Stimulated activated CD4-positive, alpha-beta T cell treated with anti-CD3 and anti-CD28 coated beads, Interleukin-15, amount 100 ng/mL, for 24 hours (primary cell): ENCODE measurements at places on chromosomes 2 and 18.

DNA sequence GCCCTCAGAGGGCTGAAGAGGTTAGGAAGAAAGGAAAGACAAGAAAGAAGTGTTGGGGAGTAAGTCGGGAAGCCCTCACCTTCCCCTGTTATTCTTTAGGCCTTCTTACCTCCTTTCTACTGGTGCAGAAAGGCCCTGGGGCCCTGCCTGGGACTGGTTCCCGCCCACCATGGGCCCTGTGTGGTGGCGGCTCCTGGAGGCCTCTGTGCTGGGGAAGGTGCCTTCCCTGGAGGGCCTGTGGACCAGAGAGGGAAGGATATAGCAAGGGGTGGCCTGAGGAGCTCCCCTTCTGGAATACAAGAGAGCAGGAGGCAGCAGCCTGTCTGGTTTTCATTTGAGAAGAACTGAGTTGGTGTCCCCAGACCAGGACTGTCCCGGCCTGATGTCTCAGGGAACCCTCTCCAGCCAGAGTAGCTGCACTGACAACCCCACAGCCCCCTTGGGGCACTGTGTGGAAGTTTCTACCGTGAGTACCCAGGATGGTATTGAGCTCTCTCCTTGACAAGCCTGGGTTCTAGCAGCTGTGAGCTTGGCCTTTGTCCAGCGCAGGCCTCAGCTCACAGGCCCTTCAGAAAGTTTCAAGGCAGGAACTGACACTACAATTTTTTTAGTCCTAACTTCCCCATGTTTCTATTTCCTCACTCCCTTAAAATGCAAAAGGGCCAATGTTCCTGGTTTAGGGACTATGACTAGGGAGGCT lies 47.1 kb downstream of the EFR3B start:
- DNase-seq = no peak

DNA sequence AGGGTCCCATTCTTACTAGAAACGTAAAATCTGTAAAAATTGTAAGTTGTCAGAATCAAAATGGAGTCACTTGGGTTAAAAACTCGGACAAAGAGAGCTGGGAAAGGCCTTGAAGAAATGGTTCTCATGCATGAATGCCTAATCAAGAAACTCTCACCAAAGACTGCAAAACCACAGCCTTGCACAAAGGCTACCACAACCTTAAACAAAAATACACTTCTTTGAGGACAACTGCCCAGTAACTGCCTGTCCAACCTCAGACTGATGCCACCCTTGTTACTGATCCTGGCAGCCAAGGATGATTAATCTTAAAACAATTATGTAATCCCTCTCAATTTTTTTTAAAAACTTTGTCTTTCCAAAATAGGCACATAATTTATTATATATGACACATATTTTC lies 299.3 kb downstream of the CCDC85A start:
- no peak for DNase-seq

- DNase-seq = no peak
These were observed 152.9 kb downstream of the MGAT5 start for GRCh38 chr2:134406736-134407135.

GRCh38 chr2:29810956-29811355 lies 110.4 kb downstream of the ALK start:
- no peak for DNase-seq

GRCh38 chr2:71562518-71562917 lies 109.2 kb downstream of the DYSF start:
- no peak for DNase-seq

DNA sequence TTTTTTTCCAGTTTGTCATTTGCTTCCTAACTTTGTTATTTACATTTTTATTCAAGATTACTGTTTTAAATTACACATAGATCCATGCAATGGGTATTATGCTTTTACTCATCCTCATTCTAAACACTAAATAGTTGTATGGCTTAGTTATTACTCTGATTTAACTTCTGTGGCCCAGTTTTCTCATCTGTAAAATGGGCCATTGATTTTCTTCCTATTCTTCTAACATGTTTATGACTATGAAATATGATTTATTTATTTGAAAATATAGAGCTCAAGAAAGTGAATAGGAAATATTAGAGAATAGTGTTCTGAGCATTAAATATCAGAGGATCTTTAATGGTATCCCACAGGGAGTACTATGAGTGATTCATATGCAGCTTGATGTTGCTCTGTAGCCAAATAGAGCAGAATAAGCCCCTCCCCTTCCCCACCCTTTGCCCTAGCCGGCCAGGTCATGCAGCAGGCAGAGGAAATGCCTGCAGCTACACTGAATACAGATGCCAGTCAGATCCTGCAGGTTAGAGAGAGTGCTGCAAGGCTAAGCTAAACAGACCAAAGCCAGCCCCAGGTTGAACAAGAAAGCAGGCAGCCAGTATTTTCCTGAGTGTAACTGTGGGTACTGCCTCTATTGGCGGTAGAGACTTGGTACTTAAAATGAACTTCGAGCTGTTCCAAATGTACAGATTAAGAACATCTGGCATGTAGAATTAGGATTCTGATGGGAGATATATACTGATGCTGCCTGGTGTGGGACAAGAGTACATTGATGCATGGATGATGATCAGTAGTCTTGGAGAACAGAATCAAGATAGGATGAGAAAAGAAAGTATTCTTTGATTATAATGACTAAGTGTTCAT lies 11.7 kb upstream of the ACYP2 start:
- peak; percentile 37 for DNase-seq

DNA sequence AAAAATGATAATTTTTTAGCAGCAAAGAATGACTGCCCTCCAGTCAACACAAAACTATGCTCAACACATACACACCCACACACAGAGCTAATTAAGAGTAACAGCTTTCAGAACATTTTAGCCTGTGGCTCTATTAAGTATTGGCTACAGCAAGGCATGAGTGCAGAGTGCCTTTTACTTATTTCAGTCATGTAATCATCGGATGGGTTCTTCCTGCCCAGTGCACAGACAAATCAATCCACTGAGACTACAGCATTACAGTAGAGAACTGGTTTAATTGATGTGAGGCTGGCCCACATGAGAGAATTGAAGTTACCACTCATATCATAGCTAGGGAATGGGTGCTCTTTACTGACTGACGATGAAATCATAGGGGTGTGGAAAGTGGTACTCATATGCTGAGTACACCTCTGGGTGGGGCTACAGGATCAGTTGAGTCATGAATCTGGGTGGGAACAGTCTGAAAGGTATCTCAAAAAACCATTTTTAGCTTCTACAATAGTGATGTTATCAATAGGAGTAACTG lies 241.0 kb downstream of the FSIP2 start:
- no peak for DNase-seq

DNA sequence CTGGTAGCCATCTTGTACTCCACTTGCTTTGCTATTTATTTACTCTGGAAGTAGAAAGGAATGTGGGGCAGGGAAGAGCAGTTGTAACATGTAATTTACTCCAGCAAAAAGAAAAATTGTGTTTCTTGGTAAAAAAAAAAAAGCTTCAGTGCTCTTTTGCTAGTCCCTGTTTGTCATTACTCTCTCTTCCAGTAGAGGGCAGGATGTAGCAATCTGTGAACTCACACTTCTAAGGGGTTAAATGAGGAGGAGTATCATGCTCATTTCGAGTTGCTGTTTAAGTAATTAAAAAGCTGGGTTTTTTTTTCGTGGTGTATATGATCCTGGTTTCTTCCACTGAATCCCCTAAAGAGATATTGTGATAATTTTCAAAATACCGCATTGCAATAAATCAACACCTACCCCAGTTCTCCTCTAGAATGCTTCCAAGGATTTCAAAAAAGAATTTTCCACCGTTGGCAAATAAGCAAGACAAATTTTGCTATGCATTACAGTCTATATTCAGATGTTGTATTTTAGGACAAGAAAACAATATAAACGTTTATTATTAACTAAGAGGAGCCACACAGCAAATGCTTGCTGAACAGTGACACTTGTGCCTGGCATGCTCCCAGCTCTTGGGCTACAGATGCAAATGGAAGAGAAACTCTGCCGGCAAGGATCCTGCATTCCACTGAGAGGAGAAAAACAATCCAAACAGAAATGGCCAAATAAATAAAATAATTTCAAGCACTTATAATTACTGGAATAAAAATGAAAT lies 261.6 kb downstream of the ASXL3 start:
- DNase-seq = no peak

DNA sequence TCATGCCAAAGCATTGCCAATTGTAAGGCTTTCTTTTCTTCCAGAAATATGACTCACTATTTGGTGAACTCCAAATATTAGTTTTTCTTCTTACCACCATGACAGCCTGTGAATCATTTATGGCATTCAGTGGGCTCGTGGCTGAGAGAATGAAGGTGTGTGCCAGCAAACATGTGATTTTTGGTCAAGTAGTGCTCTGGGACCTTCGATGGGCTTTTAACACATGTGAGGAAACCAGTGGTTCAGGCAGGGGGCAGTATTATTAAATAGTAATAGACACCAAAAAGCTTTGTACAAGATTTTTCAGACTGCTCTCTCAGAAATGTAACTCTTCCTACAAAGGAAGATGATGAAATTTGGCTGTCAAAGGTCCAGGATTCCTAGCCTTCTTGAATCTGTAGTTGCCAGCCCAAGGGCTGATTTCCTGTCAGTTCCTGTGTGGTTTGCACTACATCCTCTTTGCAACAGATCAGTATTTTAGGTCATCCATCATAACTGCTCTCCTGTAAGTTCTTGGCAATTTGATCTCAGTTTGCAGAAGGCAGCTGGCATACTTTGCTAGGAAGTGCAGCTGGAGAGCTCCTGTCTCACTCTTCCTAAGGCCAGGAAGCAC lies 64.3 kb downstream of the BABAM2 start:
- peak; percentile 67 for DNase-seq

DNA sequence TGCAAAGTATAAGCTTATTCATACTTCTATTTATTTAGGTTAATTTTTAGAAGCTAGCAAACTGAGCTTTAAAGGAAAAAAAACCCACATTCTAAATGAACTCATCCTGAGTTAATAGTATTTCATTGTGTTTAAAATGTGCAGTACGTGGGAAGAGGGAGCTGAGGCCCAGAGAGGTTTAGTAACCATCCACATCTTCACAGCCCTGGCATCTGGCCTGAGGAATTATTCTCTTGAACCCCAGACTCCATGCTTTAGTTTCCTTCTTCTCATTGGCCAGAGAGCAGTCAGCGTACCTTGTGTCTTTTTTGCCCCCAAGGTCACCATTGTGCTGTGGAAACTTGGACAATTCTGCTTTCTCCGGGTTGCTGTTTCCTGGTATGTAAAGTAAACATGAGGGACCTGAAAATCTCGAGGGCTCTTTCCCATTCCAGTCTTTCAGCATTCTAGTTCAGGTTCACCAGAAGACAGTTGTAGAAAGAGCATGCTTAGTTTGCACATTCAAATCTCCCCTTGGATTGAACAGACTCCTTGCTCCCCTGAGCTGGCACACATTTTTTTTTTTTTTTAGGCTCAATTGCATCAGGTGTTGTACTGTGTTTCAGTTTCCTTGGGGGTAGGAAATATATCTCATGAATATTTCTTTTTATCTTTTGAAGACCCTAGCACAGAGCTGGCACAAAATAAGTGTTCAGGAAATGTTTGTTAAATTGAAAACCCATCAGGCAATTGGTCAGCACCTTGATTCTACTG lies 81.4 kb downstream of the MYCN start:
- DNase-seq = no peak

GRCh38 chr2:130328710-130329109 lies 14.0 kb upstream of the IMP4 start:
- DNase-seq = no peak

- no peak for DNase-seq
These were observed 32.4 kb downstream of the ASB1 start for GRCh38 chr2:238459081-238459629.

GRCh38 chr2:239630618-239631286 lies 229.9 kb upstream of the HDAC4 start:
- no peak for DNase-seq

DNA sequence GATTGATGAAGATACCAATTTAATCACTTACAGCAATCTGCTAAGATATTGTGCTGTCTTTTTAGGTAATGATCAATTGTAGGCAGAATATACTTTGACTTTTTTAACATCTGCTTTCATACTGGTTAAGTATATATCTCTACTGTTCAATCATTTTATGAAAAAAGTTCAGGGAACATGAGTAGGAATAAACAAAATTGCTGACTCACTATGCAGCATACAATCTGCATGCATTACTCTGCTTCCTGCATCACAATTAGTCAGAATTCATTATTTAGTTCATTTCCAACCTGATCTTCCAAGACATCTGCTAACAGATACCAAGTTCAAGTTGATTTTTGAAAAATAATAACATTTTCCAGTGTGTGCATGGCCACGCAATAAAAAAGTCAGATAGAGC lies 1430.4 kb upstream of the LRRTM1 start:
- no peak for DNase-seq

- DNase-seq = no peak
These were observed 17.2 kb downstream of the THOC1 start for GRCh38 chr18:250685-251084.

DNA sequence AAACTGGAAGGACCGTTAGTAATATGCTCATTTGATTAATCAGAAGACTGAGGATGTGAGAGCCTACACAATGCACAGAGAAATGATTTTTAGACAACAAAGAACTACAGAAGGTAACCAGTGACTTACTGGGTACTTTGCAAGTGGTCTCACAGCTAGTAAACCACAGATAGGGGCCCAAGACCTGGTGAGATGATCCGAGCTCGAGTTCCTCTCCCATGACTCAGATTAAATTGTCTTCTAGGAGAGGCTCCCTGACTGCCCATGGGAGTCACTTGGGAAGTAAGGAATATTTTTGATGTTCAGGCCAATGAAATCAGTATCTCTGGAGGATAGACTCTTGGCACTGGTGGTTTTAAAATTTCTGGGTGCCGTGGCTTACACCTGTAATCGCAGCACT lies 220.2 kb downstream of the CLIP4 start:
- no peak for DNase-seq

GRCh38 chr2:74314107-74314506 lies 29.1 kb downstream of the SLC4A5 start:
- no peak for DNase-seq

DNA sequence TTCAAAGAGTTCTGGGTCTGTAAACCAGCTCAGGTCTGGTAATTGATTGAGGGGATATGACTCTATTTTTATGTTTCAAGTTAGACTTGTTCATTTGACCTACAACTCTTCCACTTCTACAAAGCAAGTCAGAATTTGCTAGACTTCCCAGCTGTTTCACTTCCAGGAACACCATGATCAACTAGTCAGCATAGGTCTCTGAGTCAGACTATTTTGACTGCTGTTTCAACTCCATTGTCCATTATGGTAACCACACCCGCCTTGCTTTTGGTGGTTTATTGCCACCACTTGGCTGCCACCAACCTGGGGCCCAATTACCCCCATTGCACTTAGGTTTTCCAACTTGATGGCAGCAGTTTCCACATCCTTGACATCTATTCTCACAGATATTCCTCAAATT lies 116.6 kb downstream of the LAMA3 start:
- DNase-seq = no peak

DNA sequence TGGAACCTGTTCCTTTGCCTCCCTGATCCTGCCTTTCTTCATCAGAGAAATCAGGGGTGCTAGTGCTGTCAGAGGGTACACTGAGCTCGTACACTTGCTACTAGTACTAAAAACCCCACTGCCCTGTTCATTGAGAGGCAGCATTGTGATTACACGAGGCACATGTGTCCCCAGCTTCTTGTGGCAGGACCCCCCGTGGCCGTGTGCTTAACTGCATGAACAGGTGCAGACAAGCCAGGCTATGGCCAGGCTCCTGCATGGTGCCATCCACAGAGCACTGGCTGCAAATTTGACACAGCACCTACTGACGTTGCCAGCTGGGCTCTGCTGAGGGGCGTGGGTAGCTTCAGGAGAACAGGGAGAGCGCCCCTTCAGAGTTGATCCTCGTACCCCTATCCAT lies 248.4 kb downstream of the GLI2 start:
- no peak for DNase-seq

GRCh38 chr2:47964722-47965434 lies 58.6 kb upstream of the FBXO11 start:
- DNase-seq = no peak

- no peak for DNase-seq
These were observed 104.0 kb downstream of the CYRIA start for GRCh38 chr2:16561676-16562075.
